ENCODE measurements at places on chromosomes 13 and 19.

DNA sequence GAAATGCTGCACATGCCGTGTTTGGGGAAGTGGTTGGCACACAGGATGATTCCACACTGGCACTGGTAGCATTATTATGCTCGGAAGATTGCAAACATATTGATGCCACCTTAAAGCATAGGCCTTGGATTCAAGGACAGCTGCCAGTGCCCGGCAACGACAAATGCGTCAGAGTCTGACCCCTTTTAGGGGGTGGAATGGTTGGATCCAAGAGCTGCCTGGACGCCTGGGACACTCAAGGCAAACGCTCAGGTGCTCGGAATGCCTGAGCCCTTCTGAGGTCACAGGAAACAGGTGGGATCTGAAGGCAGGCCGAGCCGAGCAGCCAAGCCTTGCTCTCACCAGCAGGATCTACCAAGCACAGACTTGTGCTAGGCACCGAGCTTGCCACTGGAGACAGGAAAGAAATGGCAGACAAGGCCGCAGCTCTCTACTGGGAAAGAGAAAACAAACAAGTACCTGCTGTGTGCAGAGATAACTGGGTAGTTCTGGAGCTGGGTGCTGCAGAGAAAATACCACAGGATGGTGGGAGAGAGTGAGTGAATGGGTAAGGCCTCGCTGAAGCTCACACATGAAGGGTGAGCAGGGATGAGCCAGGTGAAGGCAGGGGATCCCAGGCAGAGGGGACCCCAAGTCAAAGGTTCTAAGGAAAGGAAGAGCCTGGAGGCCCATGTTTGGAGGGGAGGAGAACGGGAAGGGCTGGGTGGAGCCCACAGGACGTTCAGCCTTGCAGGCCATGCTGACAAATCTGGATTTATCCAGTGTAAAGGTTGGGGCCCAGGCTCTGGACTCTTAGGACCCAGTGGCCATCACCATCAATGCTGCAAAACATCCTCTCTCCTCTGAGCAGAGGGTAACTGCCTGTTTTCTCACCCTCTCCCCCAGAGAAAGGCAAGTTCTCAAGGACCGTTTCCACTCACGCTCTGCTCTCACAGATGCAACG lies 9.2 kb downstream of the RANBP3 start:
- DNase-seq = no peak

GRCh38 chr13:21986602-21987001 lies 315.7 kb downstream of the FGF9 start:
- no peak for DNase-seq

- no peak for DNase-seq
These were observed 211.7 kb upstream of the STARD13 start for GRCh38 chr13:33497146-33497845.

GRCh38 chr19:42487032-42487797 lies 41.1 kb downstream of the CEACAM1 start:
- no peak for DNase-seq

DNA sequence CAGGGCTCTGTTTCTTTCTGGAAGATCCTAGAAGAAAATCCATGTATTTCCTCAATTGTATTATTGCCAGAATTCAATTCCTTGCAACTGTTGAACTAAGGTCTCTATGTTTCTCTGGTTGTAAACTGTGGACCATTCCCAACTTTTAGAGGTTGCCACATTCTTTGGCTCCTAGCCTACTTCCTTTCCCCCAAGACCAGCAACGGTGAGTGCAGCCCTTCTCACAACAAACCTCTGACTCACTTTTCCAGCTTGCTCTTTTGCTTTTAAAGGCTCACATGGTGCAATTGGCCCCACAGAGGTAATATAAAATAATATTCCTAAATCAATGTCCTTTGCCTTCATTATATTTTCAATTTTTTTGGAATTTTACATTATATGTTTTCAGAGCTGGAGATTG lies 371.3 kb downstream of the SLITRK5 start:
- no peak for DNase-seq

- no peak for DNase-seq
These were observed 810 bp upstream of the NFKBID start for GRCh38 chr19:35901055-35901644.

DNA sequence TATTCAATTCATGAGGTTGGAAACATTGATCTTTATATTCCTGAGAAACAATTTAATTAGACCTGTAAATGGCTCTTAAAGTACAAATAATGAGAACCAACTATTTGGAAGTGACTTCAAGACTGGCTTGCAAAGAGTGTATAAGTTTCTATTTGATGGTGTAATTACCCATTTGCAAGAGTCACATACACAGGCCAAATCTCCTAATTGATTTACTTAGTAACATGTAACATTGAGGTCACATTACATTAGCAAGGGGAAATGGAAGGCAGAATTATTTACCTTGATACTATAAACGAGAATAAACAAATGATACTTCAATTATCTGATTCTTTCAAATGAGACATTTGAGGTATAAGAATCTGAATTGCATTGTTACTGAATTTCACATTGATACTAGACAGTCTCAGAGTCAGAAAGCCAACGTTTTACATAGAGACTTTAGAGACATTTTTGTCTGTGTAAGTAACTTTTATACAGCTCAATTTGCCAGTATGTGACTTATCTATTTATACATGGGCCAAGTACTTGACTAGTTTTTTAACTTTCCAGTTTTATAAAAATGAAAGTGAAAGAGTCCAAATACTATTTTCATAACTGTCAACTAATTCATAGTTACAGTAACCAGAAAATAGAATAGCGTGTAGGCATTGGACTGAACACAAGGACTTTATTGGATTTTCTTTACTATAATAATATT lies 95.6 kb upstream of the RFC3 start:
- no peak for DNase-seq

GRCh38 chr13:32310134-32310706 lies 4.9 kb downstream of the ZAR1L start:
- DNase-seq = no peak

- DNase-seq = no peak
These were observed 10.0 kb upstream of the FFAR2 start for GRCh38 chr19:35438096-35438495.

DNA sequence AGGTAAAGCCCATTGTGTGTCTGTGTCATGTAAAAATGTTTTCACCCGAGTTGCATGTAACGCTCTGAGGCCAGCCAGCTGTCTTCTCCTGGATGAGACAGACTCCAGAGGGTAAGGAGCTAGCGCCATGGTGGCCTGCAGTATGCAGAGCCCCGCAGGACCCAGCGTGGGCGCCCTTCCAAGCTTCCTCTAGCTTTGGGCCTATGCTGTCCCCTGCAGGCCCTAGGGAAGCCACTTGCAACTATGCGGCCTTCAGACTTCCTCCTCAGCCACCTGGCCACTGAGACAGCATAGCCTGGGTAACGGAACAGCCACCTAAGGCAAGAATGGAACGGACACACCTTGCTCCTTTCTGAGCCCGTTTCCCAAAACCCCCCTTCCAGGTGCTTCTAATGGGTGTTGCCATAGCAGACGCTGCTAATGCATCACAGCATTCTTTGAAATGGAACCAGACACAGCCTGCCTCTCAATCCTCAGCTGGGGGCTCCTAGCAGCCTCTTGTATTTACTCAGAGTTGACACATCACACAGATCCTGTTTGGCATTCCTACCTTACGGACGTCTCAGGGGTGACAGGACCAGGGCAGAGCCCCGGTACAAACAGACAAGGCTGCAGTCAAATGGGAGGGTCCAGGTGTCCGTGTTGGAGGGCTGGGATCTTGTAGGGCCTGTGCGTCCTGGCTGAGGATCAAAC lies 6.2 kb downstream of the FAM32A start:
- no peak for DNase-seq

- DNase-seq = no peak
These were observed 2.7 kb downstream of the SLC27A1 start for GRCh38 chr19:17473041-17473440.

- DNase-seq = no peak
These were observed 857.8 kb downstream of the GPC5 start for GRCh38 chr13:92256211-92256610.

GRCh38 chr19:43936188-43936587 lies 1.1 kb upstream of the ZNF45 start:
- no peak for DNase-seq

- DNase-seq = no peak
These were observed 11.5 kb upstream of the COLGALT1 start for GRCh38 chr19:17543986-17544385.

- no peak for DNase-seq
These were observed 21.5 kb upstream of the MEDAG start for GRCh38 chr13:30884543-30884942.

GRCh38 chr13:113187263-113187669 lies 21.2 kb downstream of the PCID2 start:
- DNase-seq = peak; percentile 53

DNA sequence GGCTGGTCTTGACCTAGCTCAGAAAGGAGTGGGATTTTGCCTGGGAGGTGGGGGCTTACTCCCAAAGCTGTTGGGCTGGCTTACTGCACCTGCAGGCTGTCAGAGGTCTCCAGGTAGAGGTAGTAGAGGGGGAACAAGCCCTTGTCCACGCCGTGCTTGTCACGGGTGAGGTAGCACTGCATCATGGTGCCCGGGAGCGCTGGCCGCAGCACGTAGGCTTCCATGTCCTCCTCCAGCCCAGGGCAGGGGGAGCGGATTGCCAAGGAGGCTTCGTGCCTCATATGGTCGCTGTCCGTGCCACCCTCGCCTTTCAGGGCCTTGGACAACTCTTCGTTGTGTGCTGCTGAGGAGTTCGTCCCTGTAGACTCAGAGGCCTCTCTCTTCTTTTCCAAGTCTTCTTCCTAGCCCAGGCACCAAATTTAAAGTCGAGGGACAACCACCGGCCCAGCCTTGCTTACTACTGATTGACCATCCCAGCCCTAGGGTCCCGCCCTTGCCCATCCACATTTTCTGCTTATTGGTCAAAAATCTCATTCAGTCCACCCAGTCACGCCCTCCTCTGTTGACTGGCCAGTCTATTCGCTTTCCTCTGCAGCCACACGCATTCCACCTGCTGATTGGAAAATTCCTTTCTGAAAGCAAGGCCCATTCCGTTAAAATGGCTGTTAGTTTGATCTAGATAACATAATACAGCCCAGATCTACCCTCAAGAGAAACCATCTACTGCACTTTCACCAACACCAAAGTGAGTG lies 10.5 kb downstream of the TULP2 start:
- no peak for DNase-seq

DNA sequence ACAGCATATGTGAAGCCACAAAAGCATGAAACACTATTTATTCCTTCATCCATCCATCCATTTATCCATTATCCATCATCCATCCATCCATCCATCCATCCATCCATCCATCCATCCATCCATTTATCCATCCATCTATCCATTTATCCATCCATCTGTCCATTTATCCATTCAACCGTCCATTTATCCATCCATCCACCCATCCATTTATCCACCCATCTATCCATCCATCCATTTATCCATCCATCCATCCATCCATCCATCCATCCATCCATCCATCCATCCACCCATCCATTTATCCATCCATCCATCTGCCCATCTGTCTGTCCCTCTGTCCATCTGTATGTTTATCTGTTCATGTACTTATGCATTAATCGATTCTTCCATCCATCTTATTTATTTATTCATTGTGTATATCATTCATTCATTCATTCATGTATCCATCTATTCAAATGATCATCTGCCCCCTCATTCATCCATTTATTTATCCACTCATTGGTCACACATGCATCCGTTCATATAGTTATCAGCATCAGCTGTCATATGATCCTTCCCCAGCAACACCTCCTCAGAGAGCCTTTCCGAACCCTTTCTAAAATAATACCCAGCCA lies 7.0 kb upstream of the MYH14 start:
- DNase-seq = no peak

DNA sequence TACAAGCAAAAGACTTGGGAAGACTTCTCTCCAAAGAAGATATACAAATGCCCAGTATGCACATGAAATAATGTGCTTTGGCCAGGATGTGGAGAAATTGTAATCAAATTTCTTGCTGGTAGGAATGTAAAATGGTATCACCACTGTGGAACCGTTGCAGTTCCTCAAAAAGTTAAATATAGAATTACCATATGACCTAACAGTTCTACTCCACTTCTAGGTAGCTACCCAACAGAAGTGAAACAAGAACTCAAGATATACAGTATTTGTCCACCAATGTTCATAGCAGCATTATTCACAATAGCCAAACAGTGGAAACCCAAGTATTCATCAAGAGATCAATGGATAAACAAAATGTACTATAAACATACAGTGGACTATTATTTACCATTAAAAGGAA lies 95.0 kb upstream of the KLF5 start:
- DNase-seq = no peak

- no peak for DNase-seq
These were observed 8.6 kb downstream of the ALDH16A1 start for GRCh38 chr19:49461656-49462055.

DNA sequence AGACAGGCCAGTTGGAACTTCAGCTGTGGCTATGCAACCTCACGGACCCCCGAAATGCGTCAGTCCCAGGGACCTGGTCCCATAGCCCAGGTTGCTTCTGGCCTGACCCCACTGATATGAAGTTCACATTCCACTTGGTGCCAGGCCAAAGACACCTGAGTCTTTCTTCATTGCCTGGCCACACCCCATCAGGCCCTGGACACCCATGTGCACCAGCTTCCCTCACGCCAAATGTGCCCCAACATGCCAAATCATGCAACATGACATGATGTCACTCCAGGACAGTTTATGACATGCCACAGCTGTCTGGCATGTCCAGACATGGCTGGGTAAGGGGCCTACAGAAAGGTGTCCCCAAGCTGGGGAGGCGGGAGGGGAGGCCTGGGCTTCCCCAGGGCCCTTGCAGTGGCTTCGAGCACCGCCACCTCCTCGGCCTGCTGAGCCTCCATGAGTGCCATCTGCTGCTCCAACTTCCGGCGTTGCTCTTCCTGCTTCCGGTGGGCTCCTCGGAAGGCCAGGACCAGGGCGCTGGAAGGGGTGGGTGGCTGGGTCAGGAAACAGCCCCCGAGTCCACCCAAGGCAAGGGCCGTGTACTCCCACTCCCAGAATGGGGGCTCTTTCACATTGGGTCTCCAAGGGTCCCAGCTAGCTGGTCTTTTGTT lies 4.3 kb upstream of the NR2F6 start:
- no peak for DNase-seq

DNA sequence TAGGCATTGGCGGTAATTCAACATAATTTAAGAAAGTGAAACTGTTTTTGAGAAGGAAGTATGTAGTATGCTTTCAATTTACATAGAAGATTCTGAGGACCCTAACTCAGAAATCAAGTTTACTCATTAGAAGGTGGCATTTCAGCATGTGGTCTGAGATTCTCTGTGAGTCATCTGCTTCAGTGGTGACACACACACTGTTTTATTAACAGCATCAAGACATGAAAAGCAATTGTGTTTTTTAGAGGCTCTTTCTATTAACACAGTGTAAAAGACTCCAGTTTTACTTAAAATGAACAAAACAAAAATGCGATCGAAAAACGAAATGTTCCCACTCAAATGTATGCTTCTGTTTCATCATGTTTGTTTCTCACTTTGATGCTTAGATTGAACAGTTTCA lies 802.1 kb upstream of the SLITRK6 start:
- no peak for DNase-seq

GRCh38 chr19:52343548-52343947 lies 7.5 kb downstream of the ZNF610 start:
- peak; percentile 37 for DNase-seq

DNA sequence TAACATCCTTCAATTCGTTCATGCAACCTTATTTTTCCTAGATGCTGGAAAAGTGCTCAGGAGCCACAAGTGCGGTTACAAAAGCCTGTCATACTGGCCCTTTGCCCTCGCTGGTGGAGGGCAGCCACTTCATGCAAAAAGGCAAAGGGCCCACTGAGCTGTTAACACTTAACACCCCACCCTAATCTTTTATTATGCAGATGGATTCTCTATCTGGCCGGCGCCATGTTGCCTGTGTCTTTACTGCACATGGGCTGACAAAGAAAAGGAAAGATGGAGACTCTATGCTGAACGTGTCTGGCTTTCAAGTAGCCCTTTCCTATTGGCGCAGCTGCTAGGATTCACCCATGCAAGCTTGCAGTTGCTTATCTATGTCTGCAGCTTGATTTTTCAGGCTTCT lies 10.8 kb downstream of the OR7D2 start:
- DNase-seq = no peak
